ENCODE measurements at places on chromosomes 1 and 21.

DNA sequence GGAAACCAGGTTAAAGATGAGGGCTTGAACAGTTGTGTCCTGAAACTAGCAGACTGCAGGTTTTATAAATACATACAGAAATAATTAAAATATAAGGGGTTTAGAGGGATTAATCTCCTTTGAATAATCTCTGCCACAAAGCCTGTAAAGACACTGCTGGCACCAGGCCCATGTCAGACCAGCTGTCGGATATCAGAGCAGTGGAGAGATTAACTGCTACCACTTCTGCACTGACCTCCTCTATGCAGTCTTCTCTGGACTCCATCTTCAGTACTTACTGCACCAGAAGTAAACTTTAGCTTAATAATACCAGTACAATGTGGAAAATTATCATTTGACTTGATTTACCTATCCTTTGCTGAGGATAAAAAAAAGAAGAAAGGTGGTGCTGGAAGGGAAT, 128.6 kb downstream of the LHX4 start:
- no peak for DNase-seq

DNA sequence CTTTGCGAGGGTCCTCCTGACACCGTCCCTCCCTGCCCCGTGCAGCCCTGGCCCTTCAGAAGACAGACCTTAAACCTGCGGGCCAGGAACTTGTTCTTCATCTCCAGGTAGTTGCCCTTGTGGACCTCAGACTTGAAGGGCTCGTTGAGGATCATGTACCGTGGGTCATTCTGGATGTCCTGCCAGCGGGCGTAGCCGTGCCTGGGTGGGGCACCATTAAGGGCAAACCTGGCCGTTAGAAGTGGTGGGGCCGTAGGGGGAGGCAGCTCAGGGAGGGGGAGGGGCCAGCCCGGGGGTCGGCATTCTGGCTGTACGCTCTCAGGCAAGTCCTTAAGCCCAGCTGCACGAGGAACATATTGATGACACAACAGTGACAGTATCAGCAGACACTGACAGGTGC, 64.6 kb downstream of the KCNAB2 start:
- DNase-seq = no peak

- no peak for DNase-seq
Measured at GRCh38 chr1:61626816-61627215, 98.1 kb downstream of the TM2D1 start.

DNA sequence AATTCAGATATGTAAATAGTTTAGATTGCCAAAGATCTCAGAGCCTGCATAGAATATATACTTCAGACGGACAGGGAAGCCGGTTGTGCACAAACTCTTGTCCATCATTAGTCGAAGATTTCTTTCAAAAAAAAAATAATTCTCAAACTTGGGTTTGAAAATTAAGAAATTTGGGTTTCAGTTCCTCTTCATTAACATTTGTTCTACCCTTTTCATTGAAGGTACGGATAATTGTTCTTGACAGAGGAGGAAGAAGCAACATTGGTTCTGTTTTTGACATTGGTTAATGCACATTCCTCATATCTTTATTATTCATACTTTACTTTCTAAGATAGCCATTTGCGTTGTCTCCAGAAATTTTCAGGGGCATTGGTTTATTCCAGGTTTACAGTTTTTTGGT, 38.0 kb upstream of the PRMT6 start:
- DNase-seq = no peak
